ENCODE measurements at places on chromosomes 1 and 21.

DNA sequence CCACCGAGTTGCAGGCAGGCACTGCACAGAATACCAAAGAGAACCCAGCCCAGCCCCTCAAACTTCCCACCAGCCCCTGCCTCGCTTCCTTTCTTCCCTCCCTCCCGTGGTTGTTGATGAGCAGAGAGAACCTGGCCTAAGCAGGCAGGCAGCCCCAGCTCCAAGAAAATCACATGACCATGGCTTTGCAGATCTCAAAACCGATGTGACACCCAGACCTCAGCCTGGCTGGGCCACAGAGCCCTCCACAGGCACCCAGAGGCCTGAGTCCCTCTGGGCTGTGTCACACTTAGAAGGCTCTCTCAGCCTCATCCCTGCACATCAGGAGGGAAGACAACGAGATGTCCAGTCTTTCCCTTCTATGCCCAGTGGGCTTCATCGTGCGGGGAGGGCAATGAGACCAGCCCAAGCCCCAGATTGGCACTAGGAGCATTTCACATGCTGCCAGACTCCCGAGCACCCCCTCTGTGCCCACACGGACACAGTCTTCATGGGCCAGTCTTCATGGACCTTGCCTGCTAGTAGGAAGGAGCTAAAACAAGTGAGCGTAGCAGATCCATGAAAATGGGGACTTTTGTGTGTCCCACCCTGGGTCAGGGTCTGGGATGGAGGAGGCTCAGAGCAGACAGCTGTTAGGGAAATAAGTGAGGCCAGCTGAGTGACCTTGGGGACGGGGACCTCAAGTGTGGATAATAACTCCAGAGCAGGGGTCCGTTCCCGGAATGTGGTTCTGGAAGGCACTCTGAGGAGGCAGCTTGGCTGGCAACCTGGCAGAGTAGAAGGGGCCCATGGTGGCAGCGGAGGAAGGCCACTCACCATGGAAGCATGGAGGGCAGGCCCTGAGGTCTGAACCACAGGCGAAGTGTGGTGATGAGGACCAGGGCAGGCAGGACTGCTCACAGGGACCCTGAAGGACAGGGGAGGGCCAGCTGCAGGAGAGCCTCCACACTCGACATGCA lies 204.4 kb upstream of the VAMP3 start:
- DNase-seq, result no peak

GRCh38 chr1:100626397-100626796 lies 88.5 kb downstream of the GPR88 start:
- DNase-seq, result no peak

DNA sequence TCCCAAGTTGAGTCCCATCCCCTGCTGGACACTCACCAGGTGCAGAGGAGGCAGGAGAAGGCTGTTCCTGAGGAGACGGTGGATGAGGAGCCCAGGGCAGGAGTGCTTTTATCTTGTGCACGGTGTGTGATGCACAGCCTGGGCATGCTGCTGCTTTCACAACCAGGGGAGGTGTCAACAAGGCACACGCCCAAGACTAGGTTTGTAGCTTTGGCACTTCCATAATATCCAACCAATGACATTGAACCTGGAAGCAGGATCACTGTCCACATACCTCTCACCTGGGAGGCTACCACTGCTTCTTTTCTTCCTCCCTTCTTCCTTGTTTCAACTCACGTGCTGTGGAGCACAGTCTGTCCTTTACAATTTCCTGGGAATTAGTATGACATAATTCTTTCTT lies at the start of gene LCE3D:
Gene LCE3D (minus strand): TSS at position 84 of the 400 bp plus-strand sequence. CDS start 580 bp downstream, outside the sequence.
- no peak for DNase-seq

GRCh38 chr1:152451254-152451653 lies 37.2 kb upstream of the CRNN start:
- DNase-seq, result no peak

DNA sequence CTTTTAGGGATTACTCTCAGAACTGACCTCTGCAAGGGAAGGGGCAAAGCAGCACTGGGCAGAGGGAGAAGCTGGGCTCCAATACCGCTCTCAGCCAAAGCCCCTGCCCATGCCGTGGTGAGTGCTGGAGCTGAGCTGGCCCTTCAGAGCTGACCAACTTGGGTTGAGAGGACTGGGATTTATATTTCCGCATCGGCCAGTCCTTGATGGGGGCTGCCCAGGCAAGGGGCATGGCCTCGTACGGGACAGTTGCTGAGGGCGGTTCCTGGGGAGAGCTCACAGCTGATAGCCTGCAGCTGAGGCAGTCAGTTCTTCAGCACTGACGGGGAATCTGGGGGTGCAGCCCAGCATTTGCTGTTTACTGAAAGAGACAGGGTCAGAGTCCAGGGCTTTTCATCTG lies 8.0 kb downstream of the HUNK start:
- no peak for DNase-seq

- no peak for DNase-seq
These were observed 168.4 kb downstream of the PCNX2 start for GRCh38 chr1:233127157-233127556.

DNA sequence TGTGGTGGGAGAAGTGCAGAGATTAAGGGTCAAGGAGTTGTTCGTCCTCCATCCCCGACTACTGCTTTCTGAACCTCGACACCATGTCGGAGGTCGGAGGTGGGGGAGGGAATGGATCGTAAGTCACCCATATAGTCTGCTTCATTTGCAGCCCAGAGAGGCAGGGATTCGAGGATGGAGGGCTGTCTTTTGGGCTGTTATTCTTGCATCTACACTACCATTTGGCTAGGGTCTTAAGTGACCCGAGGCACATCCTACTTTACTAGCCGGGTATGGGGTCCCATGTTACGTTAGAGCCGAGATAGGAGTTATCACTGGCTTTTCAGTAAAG lies 578 bp downstream of the USP21 start:
- no peak for DNase-seq

- no peak for DNase-seq
These were observed 35.5 kb upstream of the PTPRF start for GRCh38 chr1:43495204-43495603.

GRCh38 chr1:84870591-84870990 lies 22.4 kb downstream of the LPAR3 start:
- DNase-seq, result no peak

GRCh38 chr1:7704214-7705047 lies 66.7 kb upstream of the VAMP3 start:
- peak; percentile 58 for DNase-seq

DNA sequence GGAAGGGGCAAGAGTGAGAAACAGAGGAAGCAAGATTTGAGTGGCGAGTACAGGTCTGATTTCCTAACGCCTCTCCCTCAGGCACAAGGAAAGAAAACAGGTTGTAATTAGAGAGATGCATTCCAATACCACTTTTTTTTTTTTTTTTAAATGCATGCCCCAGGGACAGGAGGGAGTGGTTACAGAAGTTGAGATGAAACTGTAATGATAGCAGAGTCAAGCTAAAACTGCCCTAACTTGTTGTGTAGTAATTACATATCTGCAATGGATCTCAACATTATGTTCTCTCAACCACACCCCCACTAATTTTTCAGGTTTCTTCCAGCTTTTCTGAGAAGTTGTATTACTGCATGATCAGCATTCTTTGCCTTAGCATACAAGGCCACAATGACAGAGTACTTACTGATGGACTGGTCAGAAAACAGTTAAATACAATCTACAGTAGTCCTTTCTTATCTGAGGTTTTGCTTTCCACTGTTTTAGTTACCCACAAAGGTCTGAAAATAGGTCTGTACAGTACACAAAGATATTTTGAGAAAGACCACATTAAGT lies 5.5 kb downstream of the ETV3 start:
- no peak for DNase-seq

DNA sequence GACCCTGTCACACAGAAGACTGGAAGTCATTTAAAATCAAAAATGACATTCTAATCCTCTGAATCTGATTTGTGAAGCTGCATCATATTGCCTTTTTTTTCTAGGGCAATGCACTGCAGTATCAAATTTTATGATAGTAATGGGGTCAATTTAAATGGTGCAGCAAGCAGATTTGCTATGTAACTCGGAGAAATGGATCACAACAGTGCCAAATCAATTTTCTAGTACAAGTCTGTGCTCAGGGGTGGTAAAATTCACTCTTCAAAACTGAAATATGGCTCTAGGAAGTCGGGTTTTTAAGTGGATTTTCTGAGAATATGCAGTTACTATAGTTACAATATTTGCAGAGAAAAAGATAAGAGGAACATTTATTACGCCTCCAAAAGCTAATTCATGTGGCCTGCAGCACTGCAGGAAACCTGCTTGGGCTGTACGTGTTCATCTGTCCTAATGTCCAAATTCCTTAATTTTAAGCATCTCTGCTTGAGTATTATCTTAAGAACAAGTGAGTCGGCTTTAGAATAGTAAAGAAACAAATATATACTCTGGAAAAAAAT lies 31.5 kb downstream of the HLCS start:
- DNase-seq, result no peak

- no peak for DNase-seq
These were observed 14.4 kb upstream of the IGSF5 start for GRCh38 chr21:39730418-39731157.

DNA sequence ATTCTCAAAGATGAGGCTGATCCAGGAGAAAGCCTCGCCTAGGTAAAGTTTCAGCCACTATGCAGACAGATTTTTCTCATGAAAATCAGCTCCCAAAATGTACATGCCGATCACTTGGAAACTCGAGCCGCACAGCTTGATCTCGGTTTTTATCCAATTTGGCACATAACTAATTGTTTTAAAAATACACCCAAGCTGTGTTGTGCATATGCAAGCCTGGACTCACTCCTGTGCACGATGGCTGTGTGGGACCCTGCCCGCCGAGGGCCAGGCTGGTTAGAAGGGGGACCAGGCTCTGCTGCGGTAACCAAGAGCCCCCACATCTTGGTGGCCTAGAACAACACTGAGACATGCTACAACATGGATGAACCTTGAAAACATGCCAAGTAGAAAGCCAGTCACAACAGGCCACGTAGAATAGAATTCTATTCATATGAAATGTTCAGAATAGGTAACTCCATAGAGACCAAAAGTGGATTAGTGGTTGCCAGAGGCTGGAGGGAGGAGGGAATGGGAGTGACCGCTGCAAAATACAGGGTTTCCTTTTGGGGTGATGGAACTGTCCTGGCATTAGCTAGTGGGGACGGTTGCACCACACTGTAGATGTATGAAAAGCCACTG lies 16.1 kb upstream of the LDLRAP1 start:
- DNase-seq, result no peak

DNA sequence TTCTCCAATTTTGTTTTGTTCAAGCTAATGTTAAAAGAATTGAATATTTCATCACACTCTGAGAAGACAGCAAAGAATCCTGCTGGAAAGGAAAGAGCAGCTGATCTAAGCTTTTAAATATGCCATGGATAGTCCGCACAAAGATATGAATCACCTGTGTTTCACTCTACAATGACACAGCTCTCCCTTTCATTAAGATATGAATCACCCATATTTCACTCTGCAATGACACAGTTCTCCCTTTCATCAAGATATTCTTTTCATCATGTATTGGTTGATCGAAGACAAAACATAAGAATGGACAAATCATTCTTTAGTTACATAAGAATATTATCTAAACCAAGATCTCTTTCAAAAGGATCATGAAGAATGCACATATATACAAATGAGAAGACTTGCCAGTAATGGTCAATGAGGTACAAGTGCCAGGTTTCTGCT lies 367.3 kb downstream of the SMYD3 start:
- no peak for DNase-seq

- DNase-seq, result no peak
These were observed 128.5 kb upstream of the KCNK1 start for GRCh38 chr1:233485385-233485784.

- DNase-seq, result no peak
These were observed 48.9 kb downstream of the KIAA1614 start for GRCh38 chr1:180961622-180962021.

DNA sequence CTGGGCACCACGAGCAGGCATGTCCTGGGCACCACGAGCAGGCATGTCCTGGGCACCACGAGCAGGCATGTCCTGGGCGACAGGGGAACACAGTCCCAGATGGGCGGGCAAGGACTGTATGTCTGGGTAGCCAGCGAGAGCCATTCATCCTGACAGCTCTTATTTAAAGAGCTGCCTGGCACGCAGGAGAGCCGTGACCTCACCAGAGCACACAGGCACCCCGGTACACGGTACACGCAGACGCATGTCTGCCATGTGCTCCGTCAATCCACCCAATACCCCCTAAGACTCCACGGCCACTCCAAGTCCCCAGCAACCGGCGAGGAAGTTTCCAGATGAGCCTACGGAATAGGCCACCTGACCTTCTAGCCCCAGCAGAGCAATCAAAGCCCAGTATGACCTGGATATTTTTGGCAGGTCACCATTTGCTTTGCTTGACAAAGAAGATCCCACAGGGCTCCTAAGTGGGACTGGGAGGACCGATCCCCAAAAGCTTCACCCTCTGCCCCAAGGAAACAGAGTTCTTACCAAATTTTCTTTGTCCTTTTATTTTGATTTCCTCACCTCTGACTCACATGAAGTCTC lies 51.7 kb downstream of the CASZ1 start:
- no peak for DNase-seq

- DNase-seq, result no peak
These were observed 89.7 kb downstream of the PLPP3 start for GRCh38 chr1:56489695-56490094.

DNA sequence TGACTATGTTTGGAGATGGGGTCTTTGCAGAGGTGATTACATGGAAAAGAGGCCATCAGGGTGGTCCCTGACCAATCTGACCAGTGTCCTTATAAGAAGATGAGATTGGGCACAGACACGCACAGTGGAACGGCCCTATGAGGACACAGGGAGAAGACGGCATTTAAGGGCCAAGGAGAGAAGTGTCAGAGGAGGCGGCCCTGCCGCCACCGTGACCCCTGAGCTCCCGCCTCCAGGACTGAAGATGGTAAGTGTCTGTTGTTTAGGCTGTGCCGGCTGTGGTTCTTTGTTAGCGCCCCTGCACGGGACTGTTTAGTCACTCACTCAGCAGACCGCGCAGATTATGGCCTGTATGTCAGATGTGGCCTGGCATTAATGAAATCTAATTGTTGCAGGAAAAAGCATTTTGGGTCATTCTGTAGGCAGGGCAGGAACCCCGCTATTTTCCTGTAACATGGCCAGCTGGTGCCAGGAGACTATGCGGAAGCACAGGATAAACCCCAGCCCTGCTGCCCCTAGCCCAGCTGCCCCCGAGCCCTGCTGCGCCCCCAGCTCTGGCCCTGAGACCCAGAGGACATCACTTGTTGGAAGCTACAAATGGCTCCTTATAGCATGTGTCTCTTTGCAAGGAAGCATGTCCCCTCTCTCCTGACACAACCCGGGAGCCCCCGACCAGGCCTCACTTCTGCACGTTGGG lies 53.7 kb upstream of the RIPK4 start:
- DNase-seq, result no peak

GRCh38 chr1:164610538-164611222 lies 51.7 kb downstream of the PBX1 start:
- no peak for DNase-seq

DNA sequence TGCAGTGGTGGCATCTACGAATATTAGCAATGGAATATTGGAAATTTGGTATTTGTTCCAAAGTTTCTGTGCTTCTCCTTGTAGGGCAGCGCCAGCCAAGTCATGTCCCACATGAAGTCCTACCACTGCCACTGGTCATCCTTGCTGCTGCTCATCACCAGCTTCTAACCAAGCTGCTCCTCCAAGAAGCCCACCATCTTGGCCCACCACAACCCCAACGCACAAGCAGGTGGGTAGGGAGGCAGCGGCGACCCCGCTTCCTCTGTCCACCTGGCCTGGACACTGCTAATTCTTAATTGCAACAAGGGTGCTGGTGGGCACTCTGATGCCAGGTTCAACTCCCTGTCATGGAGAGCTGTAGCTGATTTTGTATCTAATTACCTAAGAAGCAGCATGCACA lies 291.2 kb upstream of the LYPLAL1 start:
- DNase-seq, result no peak

Data from DMS 273 treated with DMSO at 0.1 percent for 48 hours (cell line).